Liver (tissue), 10 donors: ENCODE measurements at places on chromosomes 12 and 14.

DNA sequence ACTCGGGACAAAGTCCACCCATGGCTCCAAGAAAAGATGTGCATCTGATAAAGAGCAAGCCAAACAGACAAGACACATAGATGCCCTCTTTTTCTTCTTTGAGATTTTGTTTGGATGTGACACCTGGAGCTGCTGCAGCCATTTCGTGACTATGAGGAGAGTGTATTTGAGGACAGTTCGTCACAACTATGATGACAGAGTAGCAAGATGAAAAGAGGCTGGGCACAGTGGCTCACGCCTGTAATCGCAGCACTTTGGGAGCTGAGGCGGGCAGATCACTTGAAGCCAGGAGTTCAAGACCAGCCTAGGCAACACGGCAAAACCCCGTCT lies 21.5 kb downstream of the LGMN start:
- no peaks in the 10 kb centered on the region for H3K4me1 ChIP-seq
- H3K27me3 ChIP-seq = no peaks in the 10 kb centered on the region
- DNase-seq = no peak
- H3K27ac ChIP-seq = no peak overlapping the region
- H3K36me3 ChIP-seq = peaks cover 6% of the 10 kb centered on the region

GRCh38 chr14:85295318-85295717 lies 234.6 kb upstream of the FLRT2 start:
- H3K27me3 ChIP-seq = no peaks in the 10 kb centered on the region
- H3K27ac ChIP-seq = no peak overlapping the region
- H3K4me3 ChIP-seq = no peak overlapping the region
- no peaks in the 10 kb centered on the region for H3K4me1 ChIP-seq
- no peaks in the 10 kb centered on the region for H3K36me3 ChIP-seq

DNA sequence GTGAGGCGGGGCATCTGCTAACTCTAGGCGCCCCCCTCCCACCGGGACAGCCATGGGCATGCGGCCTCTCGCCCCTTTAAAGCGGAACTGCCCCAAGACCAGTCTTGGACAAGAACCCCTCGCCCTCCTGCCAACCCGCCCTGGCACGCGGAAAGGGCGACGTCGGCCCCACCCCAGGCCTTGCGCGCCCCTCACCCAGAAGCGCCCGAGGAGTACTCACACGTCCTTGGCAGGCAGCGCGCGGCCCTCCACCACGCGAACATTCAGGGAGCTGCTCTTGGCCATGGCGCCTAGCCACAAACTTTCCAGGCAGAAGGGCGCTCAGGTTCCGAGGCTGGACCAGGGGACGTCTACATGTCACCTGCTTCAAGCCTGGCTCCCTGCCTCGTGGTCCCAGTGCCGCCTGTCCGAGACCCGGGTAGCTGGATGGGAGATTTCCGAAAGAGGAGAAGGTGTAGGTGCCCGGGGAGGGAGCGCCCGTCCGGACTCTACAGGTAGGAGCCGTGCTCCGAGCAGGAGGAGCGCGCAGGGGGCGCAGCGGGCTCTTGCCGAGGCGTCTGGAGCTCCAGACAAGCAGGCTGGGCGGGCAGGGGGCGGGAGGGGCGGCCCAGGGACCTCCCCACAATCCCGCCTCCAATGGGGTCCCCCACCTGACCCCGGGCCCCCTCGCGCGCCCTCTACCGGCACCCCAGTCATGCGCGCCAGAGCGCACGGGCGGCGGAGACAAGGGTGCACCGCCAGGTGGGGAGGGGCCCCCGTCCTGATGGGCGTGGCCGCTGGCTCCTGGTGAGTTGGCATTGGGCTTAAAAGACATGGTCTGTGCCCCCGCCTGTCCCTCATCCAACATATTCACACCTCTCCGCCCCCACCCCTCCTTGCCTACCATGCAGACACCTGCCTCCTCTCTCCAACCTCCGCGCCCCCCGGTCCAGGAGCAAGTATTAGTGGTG lies at the start of gene RASAL1:
Gene RASAL1 (minus strand): TSS at position 584 of the 950 bp plus-strand sequence. CDS start 299 bp downstream, at position 285.
- H3K4me1 ChIP-seq = peaks cover 4% of the 10 kb centered on the region
- no peak within 1 kb of the TSS for H3K27ac ChIP-seq

DNA sequence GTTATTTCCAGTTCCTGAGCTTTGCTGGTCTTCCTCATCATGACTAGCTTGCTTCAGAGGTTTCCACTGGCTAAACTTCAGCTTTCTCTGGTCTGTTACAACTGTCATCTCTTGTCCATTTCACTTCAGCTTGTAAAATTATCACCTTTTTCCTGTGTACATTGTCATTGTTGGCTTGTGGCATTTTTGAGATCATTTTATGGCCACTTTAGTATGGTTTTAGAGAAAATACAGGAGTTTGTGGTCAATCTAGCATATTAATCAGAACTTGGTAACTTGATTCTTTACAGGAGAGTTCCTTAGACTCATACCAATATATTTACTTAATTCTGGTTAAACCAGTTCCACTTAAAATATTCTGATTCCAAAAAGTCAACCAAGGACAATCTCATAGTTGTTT lies 235.9 kb upstream of the KITLG start:
- H3K4me3 ChIP-seq = no peak overlapping the region
- DNase-seq = no peak
- no peaks in the 10 kb centered on the region for H3K27me3 ChIP-seq
- no peaks in the 10 kb centered on the region for H3K36me3 ChIP-seq

DNA sequence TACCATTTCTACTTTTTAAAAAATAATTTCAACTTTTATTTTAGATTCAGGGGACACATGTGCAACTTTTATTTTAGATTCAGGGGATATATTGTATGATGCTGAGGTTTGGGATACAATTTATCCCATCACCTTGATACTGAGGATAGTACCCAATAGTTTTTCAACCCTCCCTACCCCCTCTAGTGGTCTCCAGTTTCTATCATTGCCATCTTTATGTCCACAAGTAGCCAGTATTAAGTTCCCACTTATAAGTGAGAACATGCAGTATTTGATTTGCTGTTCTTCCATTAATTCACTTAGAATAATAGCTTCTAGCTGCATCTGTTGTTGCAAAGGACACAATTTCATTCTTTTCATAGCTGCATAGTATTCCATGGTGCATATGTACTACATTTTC lies 162.5 kb downstream of the ANKS1B start:
- H3K36me3 ChIP-seq = no peaks in the 10 kb centered on the region
- H3K27ac ChIP-seq = no peak overlapping the region
- no peak for DNase-seq
- H3K27me3 ChIP-seq = no peaks in the 10 kb centered on the region

- no peaks in the 10 kb centered on the region for H3K36me3 ChIP-seq
- no peak for DNase-seq
- peaks cover 15% of the 10 kb centered on the region for H3K4me1 ChIP-seq
- peak overlapping the region; percentile 23 for H3K27ac ChIP-seq
Measured at GRCh38 chr12:6376079-6376869, 911 bp upstream of the SCNN1A start.

DNA sequence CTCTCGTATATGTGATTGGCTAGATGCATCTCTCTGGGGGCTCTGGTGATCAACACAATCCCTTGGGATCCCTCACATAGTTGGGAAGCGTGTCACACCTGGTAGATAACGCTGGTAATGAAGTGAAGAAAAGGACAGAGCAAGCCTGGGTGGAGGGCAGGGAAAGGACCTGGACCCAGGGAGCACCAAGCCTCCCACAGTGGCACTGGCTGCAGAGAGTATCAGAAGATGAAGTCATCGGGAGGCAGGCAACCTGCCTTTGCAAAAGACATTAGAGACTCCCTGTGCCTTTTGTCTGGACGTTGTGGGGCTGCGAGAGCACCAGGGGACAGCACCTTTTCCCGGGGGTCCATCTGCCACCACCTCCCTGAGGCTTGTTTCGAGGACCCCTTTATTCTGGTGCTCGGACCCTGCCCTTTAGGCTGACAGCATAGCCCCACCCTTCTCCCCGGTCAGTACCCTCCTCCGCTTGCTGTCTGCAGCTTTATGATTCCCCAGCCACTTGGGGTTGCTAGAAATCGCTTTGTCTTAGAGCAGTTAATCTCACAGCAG lies 116.4 kb downstream of the EML1 start:
- H3K4me1 ChIP-seq = peaks cover 3% of the 10 kb centered on the region
- no peak overlapping the region for H3K4me3 ChIP-seq
- no peaks in the 10 kb centered on the region for H3K36me3 ChIP-seq
- H3K27ac ChIP-seq = no peak overlapping the region
- H3K27me3 ChIP-seq = no peaks in the 10 kb centered on the region

- no peaks in the 10 kb centered on the region for H3K27me3 ChIP-seq
- H3K27ac ChIP-seq = no peak overlapping the region
- peaks cover 2% of the 10 kb centered on the region for H3K4me1 ChIP-seq
- H3K4me3 ChIP-seq = no peak overlapping the region
- H3K36me3 ChIP-seq = no peaks in the 10 kb centered on the region
Measured at GRCh38 chr12:70049596-70050360, 193.5 kb upstream of the CNOT2 start.

- H3K36me3 ChIP-seq = peaks cover 16% of the 10 kb centered on the region
- H3K4me3 ChIP-seq = no peak overlapping the region
- H3K4me1 ChIP-seq = no peaks in the 10 kb centered on the region
- DNase-seq = no peak
- H3K27me3 ChIP-seq = no peaks in the 10 kb centered on the region
Measured at GRCh38 chr14:74203639-74204038, 35.6 kb upstream of the VSX2 start.

DNA sequence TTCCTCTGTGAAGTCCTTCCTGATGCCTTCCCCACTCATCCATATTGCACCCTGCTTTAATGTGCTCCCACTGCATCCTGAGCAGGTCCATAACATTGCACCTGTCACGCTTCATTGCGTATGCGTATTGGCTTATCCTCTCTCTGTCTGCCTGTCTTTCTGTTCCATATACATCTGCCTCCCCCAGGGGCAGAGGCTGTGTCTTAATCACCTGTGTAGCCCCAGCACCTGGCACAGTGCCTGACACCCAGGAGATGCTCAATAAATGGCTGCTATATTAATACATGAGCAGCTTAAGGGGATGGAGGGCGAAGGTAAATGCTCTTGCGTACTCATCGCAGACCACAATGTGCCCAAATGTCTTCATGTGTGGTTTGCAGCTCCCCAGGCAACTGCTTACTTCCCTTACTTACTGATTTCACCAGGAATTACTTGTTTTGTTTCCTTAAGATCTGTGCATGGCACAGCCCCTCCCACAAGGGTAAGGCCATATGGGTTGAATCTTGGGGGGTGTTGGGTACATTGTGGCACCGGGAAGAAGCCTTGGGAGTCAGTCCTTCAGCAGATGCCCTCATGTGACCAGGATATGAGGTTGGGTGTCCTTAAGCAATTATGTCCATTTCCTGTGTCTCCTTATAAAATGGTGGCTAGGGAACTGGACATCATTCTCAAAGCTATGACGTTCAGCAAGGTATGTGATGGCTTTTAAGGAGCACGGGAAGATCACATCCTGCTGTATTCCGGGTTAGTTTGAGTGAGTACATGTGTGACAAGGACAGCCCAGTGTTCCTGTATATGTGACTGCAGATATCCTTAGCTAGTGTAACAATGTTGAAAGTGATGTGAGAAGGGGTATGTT lies 848 bp upstream of the CPNE6 start:
- H3K4me3 ChIP-seq = no peak overlapping the region
- peaks cover 60% of the 10 kb centered on the region for H3K4me1 ChIP-seq
- DNase-seq = no peak
- H3K27me3 ChIP-seq = no peaks in the 10 kb centered on the region
- H3K36me3 ChIP-seq = no peaks in the 10 kb centered on the region
- no peak overlapping the region for H3K27ac ChIP-seq

- DNase-seq = no peak
- peaks cover 6% of the 10 kb centered on the region for H3K4me1 ChIP-seq
- H3K4me3 ChIP-seq = no peak overlapping the region
- H3K27me3 ChIP-seq = no peaks in the 10 kb centered on the region
Measured at GRCh38 chr14:31968107-31968810, 108.8 kb upstream of the ARHGAP5 start.
